Stimulated activated CD8-positive, alpha-beta memory T cell treated with anti-CD3 and anti-CD28 coated beads, Interleukin-2, amount 100 ng/mL, for 1 hour (primary cell): ENCODE measurements at places on chromosomes 2 and 18.

DNA sequence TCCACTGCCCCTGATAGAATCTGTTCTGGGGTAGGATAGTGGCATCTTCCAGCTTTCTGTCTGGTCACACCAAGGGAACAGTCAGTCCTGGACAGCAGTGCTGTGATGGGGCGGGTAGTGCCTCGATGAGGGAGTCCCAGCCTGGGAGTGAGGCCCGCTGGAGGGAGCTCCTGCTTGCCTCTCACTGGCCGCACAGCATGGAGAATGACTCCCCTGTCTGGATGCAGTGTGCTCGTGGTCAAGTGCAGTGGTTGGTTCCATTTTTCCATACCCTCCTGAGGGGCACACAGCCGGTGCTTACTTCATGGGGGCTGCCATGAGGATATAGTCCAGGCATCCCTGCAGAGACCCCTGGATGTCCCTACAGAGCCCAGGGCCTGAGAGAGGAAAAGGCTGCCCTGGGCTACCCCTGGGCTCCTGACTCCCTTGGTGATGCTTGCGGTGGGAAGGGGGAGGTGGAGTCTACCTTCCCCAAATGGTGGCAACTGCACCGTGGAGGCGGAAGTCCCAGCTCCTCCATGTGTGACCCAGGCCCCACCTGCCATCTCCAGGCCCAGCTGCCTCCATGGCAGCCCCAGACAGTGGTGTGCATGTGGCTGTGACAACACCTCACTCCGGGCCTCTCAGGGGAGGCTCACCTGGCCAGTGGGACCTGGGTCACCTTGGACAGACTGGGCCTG, 212.5 kb downstream of the GLI2 start:
- DNase-seq: no peak

GRCh38 chr2:189150033-189150432, 29.5 kb downstream of the COL5A2 start:
- no peak for DNase-seq

DNA sequence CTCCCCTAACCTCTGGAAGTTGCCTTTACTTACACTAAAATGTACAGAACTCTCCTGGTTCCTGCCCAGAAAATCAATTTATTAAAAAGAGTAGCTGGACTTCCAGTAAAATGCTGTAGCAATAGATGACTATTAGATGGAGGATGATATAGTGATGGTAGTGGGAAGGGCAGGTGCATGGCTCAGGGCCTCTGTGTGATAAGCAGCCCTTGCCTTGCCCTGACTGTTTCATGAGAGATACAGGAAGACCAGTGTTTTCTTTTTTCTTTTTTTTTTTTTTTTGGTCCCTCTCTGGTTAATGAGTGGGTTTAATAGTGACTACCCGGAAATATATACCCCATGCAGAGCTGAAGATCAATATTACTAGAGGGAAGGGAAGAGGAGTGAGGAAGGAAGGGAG, 48.7 kb upstream of the NEDD4L start:
- DNase-seq: no peak

- DNase-seq: no peak
These were observed 650 bp upstream of the AFG3L2 start for GRCh38 chr18:12377556-12378197.

DNA sequence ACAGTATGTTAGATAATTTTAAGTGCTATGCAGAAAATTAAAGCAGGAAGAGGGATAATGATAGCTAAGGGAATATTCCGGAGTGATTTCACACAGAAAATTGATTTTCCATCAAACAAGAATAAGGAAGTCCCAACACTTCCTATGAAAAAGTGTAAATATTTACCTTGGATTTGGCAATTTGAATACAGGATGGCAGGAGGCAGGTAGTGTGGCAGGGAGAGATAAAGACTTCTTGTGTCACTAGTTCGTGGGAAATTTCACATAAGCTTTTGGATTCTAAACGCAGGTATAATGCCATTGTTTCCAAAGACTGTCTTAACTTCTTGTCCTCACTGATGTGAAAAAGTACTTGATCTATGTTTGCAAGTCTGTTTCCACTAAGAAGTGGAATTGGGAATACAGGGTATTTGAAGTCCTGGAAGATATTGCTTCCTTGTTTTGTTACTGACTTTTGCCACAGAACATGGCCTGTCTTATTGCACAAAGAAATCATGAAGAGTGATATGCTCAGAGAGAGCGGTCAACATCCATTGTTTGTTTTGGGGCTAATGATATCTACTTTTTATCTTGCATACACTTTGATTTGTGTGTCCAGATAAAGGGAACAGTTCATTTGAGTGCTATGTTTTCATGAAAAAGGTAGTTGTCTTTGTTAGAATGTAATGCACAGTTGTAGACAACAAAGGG, 1216.1 kb upstream of the FAM98A start:
- DNase-seq: no peak

DNA sequence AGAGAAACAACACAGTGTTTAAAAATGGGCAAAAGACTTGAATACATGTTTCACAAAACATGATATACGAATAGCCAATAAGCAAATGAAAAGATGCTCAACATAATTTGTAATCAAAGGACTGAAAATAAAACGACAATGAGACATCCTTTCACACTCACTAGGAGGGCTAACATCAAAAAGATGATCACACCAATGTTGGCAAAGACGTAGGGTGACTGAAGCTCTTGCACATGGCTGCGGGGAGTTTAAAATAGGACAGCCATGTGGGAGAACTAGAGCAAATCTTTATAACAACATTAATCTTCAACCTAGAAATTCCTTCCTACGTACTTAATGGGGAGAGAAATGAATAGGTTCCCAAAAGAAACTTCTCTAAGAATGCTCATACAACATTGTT, 19.2 kb upstream of the SEH1L start:
- no peak for DNase-seq
